ENCODE measurements at places on chromosomes 16 and 17.

- no peak for DNase-seq
Measured at GRCh38 chr16:31167315-31167714, 12.6 kb upstream of the FUS start.

GRCh38 chr17:72617557-72617956 lies 474.9 kb downstream of the SLC39A11 start:
- no peak for DNase-seq

GRCh38 chr17:81125573-81126081 lies 39.7 kb upstream of the PVALEF start:
- DNase-seq, result no peak

GRCh38 chr16:305916-306626 lies 23.1 kb downstream of the PDIA2 start:
- DNase-seq, result no peak

- no peak for DNase-seq
Measured at GRCh38 chr17:9162275-9162985, 141.1 kb downstream of the NTN1 start.

- DNase-seq, result peak; percentile 15
Measured at GRCh38 chr16:23014592-23014991, 134.7 kb downstream of the USP31 start.

DNA sequence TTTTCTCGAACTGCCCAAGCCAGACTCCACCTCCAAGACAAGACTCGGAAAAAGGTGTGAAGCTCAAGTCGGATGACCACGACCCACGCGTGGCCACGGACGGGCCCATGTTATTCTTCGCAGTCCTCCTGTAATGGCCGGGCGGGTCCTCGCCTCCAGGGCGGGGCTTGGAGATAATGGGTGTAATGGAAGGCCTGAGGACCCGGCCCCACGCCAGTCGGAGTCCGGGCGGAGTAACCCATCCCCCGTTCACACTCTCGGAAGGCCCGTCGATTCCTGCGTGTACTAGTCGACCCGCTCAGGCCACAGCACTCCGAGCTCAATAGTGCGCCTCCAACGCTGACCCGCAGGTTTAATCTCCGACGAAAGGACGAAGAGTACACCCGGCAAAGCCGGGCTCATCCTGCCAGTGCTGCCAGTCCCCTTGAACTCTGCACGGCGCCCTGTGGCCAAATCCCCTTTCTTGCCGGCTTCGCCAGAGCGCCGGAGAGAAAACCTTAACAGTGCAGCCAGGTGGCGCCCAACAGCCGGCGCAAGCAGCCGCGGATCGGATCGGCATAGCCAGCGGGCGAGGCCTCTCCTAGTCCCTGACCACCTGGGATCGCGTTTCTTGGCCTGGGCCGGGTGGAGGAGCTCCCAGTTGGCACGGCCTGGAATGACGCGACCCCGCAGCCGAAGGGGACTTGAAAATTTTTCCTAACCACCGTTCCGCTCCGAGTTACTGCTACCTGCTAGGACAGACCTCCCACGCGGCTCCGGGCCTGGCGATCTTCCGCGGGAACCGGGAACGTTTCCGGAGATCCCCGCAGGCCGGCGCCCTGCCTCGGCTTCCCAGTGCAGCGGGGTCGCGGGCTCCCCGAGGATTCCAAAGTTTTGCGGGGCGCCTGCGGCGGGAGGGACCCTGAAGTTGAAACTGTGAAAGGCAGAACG lies 762.0 kb downstream of the KCNJ18 start:
- DNase-seq, result no peak

- DNase-seq, result no peak
Measured at GRCh38 chr16:554640-555365, 5.4 kb upstream of the PRR35 start.

DNA sequence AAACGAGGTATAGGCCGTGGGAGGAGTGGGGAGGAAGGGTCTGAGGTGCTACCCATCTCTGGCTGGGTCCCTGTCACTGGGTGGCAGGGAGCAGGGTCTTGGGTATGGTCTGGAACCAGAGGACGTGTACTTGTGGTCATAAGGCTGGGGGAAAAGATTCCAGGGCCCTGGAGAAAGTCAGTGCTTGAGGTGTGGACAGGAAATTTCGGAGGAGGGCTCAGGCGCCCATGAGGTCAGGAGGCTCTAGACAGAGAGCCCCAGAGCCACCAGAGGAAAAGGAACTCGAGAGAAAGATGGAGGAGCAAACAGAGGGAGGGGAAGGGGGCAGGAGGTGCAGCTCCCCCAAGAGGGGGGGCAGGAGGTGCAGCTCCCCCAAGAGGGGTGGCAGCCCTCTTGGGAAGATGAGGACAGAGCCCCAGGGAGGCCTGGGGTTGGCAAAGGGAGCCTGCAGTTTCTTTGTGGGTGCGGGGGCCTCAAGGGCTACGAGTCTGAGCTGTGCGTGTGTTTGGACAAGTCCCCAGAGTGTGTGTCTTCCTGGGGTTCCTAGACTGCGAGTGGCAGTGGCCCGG lies 683 bp upstream of the SLC7A6 start:
- DNase-seq, result no peak

DNA sequence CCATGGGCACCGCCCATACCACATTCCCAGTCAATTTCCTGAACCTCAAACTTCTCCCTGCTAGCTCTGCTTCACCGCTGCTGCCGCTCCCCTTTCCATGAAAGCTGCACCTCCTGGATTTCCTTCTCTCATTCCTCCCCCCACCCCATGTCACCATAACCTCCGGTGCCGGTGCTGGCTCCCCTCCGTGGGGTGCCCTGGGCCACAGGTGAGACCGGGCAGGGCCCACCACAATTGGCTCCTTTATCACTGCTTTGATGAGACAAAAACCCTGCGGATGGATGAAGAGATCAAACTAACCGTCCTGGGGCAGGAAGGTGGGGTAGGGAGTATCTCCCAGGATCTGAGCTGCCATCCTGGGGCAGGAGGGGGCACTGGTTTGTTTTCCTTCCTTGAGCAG lies 111.3 kb upstream of the LHX1 start:
- DNase-seq, result no peak

GRCh38 chr16:85820604-85821372 lies 21.3 kb downstream of the COX4I1 start:
- DNase-seq, result no peak

GRCh38 chr16:57802341-57803133 lies at the start of gene KIFC3:
TSS of gene KIFC3 (minus strand) at chr16:57802491. CDS start at chr16:57798243, 4,248 bp downstream.
- peak; percentile 61 for DNase-seq

- no peak for DNase-seq
Measured at GRCh38 chr16:15775663-15776304, 81.0 kb downstream of the MYH11 start.

GRCh38 chr16:69318911-69319289 lies 7.8 kb downstream of the VPS4A start:
- DNase-seq, result no peak

DNA sequence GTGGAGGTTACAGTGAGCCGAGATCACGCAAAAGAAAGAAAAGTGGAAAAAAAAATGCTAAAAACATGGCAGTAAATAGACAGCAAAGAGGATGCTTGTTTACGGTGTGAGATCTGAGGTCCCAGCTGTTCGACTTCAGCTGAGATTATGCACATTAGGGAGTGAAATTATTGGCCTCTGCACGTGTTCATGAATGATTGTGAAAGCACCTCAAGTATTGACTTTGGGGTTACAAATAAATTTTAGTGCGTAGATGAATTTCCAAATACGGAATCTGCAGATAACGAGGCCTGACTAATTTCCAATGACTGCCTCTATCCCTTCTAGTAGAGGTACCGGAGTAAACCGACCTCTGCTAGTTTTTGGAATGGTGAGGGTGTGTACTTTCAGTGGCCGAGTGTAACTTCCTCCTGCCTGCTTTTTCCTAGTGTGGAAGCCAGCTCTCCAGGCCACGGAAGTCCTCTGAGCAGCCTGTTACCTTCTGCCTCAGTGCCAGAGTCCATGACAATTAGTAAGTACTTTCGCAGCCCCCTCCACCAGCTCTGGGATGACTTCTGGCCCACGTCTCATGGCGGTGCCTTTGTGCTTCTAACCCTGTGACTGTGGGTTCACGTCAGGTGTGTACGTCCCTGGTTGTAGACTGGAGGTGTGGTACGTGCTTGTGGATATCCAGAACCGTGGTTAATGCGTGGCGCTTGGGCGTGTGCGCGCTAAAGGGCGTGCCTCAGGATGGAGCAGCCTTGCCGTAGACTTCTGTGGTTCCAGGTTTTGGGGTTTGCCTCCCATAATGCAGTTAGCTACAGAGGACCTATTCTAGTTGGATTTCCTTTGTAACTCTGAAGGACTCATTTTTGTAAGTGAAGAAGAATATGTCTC lies 102.1 kb downstream of the SNX29 start:
- DNase-seq, result no peak

- no peak for DNase-seq
Measured at GRCh38 chr17:10172241-10172741, 26.1 kb downstream of the GAS7 start.

DNA sequence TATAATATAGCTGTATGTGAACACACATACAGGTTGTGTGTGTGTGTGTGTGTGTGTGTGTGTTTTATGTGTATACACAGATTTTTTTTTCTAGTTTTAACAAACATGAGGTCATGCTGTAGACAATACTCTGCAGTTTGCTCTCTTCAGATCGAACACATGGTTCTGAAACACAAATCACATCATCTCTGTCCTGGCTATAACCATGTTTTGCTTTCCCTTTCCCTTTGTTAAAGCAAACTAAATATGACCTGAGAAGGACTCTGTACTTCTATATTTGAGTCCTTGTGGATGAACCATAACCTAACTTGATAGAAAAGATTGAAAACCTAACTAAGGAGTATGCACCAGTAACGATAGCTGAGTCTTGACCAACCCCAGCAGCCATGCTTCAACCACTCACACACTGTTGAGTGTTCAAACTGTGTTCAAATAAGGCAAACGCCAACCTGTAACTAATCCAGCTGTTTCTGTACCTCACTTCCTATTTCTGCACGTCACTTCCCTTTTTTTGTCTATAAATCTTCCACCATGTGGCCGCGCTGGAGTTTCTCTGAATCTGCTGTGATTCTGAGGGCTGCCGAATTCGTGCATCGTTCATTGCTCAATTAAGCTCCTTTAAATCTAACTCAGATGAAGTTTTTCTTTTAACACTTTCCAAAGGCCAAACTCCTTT lies 303.8 kb downstream of the HS3ST3B1 start:
- no peak for DNase-seq

DNA sequence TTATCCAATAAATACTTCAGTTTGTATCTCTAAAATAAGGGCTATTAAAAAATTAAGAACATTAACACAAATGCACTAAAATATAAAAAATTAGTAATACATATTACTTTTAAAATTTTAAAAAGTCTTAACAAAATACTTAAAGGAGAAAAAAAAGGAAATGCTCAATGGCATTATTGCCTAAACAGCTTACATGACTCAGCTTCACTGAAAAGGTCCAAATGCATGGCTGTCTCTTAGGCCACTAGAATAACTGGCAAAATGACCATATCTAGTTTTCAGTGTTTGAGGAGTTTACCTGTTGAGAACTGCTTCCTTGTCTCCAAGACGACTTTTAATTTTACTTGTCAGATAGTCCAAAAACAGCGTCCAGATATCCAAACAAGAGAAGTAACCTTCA lies 66.0 kb downstream of the XPO6 start:
- DNase-seq, result no peak

- DNase-seq, result no peak
Measured at GRCh38 chr16:30786936-30787612, at the start of gene ZNF629. TSS of gene ZNF629 (minus strand) at chr16:30787205. CDS start at chr16:30784482, 2,723 bp downstream.

- DNase-seq, result no peak
Measured at GRCh38 chr16:82395212-82395611, 225.2 kb upstream of the MPHOSPH6 start.

DNA sequence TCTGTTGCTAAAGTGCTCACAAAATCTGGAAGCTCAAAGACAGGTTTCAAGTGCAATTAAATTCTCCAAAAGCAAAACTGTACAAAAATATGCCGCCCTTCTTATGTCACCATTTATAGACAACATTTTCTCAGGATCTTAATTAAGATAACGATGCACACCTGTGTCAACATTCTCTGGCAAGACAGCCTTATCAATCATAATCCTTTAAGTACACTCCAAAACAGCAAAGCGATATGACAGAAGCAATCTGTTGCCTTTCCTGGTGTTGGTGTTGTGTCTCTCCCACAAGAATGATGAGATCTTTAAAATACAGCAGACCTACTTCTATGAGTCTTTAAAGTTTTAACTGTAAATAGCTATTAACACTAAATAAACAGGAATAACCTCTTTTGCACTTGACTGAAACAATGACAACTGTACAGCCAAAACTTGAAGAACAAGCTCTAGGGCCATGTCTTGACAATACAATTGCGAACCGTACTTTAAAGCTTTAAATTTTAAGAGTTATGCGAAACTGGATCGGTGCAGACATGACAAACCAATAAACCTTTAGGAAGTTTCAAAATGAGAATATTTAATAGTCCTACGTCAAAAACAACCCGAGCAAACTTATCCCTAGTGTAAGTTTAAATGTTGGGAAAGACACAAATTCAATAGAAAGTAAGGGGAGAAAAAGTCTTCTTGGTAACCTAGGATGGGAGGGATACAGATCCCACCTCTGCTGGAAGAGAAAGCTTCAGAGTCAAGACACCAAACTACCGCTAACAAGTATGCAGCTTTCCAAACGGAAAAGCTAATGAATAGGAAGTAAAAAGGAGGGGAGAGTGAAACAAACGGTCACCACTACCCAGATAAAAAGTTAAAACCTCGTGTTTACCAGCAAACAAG lies 3.3 kb upstream of the IRX5 start:
- no peak for DNase-seq

- DNase-seq, result no peak
Measured at GRCh38 chr17:31273516-31273915, 23.5 kb downstream of the OMG start.

DNA sequence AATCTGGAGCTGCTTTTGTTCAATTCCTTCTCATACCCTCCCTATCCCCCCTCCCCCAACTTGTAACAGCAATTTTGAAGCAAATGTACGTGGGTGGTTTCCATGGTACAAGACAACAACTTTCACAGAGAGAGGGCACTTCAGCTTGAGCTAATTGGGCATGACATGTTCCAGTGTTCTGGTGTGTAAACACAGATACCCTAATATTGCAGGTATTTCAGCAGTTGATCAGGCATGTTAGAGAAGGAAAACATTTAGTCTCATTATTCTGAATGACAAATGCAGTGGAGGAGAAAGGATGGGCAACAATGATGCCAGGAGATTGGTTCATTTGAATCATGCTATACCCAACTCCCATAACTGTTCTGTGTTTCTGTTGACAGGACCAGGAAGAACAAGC lies 137.5 kb downstream of the TRIM37 start:
- DNase-seq, result no peak

All from activated CD4-positive, alpha-beta T cell treated with anti-CD3 and anti-CD28 coated beads, Interleukin-10, Interleukin-2, amounts not matched to agents 100 ng/mL and 50 ng/mL, durations not matched to agents 16 hours and 8 hours (primary cell).